ENCODE measurements at places on chromosomes 4 and X.
A peak's percentile ranks its signal among the peaks of the same experiment; 100 is the strongest.

- peaks cover 2% of the 10 kb centered on the region for H3K36me3 ChIP-seq
- DNase-seq: no peak
Measured at GRCh38 chr4:76515975-76516843, 81.2 kb downstream of the SHROOM3 start.

GRCh38 chrX:137290011-137290410, 256.2 kb upstream of the GPR101 start:
- H3K27ac ChIP-seq: no peak overlapping the region
- H3K4me3 ChIP-seq: no peak overlapping the region
- H3K36me3 ChIP-seq: no peaks in the 10 kb centered on the region
- DNase-seq: no peak
- no peaks in the 10 kb centered on the region for H3K4me1 ChIP-seq

GRCh38 chr4:48490012-48490679, at the start of gene ZAR1:
Gene ZAR1 (plus strand): TSS chr4:48490252. CDS start chr4:48490292, 40 bp downstream.
- H3K4me1 ChIP-seq: no peaks in the 10 kb centered on the region
- DNase-seq: no peak
- H3K27ac ChIP-seq: no peak within 1 kb of the TSS
- peak within 1 kb of the TSS; percentile 72 for H3K4me3 ChIP-seq
- H3K36me3 ChIP-seq: no peaks in the 10 kb centered on the region

- H3K4me3 ChIP-seq: no peak overlapping the region
- no peak for DNase-seq
- no peaks in the 10 kb centered on the region for H3K27me3 ChIP-seq
- peak overlapping the region; percentile 11 for H3K27ac ChIP-seq
Measured at GRCh38 chr4:98908182-98908581, 20.8 kb downstream of the EIF4E start.

DNA sequence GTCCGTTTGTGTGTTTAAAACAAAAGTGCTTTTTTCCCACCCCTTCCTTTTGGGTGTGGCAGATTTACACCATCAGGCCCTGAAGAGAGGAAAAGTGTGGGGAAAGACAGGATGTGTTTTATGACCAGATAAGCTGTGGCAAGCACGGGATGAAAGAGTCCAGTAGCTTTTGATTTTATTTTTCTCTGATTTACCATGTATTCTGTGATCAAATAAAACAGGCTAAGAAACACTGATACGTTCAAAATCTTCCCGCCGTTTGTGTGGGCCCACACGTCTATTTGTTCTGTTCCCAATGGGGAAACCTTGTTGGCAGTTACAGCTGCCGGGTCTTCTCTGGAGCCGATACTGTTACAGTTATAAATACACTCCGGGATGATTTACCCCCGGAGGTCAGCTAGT, 10.8 kb downstream of the LRP2BP start:
- no peak for DNase-seq
- H3K4me3 ChIP-seq: no peak overlapping the region
- H3K36me3 ChIP-seq: no peaks in the 10 kb centered on the region

GRCh38 chrX:71098302-71098701, 2.7 kb downstream of the FOXO4 start:
- peak; percentile 67 for DNase-seq
- H3K4me1 ChIP-seq: peaks cover 43% of the 10 kb centered on the region
- H3K36me3 ChIP-seq: no peaks in the 10 kb centered on the region

DNA sequence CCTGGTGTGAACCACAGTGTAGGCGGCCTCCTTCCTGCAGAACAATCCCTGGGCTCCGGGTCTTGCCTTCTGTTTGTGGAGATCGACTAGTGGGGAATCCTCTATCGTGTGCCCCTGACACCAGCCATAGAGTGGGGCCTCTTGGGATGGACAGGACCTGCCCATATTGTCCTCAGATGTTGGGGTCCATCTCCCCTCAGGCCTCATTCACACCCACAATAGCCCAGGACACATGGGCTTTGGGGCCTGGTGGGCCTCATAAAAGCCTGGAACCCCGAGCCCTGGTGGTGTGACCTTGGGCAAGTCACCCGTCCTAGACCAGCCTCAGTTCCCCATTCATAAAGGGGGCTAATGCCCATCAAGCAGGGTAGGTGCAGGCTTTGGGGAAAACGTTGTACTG, 13.2 kb upstream of the GAGE10 start:
- no peak for DNase-seq
- H3K27me3 ChIP-seq: no peaks in the 10 kb centered on the region
- H3K36me3 ChIP-seq: no peaks in the 10 kb centered on the region
- peaks cover 10% of the 10 kb centered on the region for H3K4me1 ChIP-seq
- no peak overlapping the region for H3K27ac ChIP-seq
- H3K4me3 ChIP-seq: no peak overlapping the region

- H3K27ac ChIP-seq: peak overlapping the region; percentile 45
- H3K27me3 ChIP-seq: no peaks in the 10 kb centered on the region
- peaks cover 9% of the 10 kb centered on the region for H3K4me1 ChIP-seq
- DNase-seq: peak; percentile 55
- H3K4me3 ChIP-seq: peak overlapping the region; percentile 84
Measured at GRCh38 chr4:77193511-77194102, 36.6 kb downstream of the CCNG2 start.

GRCh38 chr4:103410386-103410785, 212.2 kb upstream of the CENPE start:
- H3K4me1 ChIP-seq: no peaks in the 10 kb centered on the region
- DNase-seq: no peak
- no peak overlapping the region for H3K27ac ChIP-seq
- H3K27me3 ChIP-seq: no peaks in the 10 kb centered on the region
- no peak overlapping the region for H3K4me3 ChIP-seq
- H3K36me3 ChIP-seq: no peaks in the 10 kb centered on the region

- peak; percentile 43 for DNase-seq
- H3K4me3 ChIP-seq: peak overlapping the region; percentile 94
- H3K27me3 ChIP-seq: peaks cover 32% of the 10 kb centered on the region
- no peaks in the 10 kb centered on the region for H3K36me3 ChIP-seq
Measured at GRCh38 chr4:142846729-142847596, 862 bp upstream of the INPP4B start.

DNA sequence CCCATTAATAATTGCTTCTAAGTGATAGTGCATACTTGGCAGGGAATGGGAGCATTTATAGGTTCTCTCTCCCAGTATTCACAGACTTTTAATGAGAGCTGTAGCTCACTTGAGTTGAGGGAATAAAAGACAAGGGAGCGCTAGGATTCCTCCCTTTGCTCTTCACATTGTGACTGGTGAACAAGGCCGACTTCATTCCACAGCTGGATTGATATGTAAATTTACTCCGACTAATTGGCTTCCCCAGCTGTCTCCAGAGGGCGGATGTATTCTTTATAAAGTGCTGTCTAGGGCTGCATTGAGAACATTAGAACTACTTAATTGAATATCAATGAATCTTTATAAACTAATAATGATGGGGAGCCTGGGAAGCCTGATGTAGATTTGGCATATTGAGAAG, 63.4 kb downstream of the GPR50 start:
- H3K4me3 ChIP-seq: no peak overlapping the region
- no peak for DNase-seq
- H3K36me3 ChIP-seq: no peaks in the 10 kb centered on the region

- no peaks in the 10 kb centered on the region for H3K27me3 ChIP-seq
- no peak overlapping the region for H3K27ac ChIP-seq
- peaks cover 3% of the 10 kb centered on the region for H3K36me3 ChIP-seq
- no peak overlapping the region for H3K4me3 ChIP-seq
- DNase-seq: no peak
Measured at GRCh38 chr4:75745721-75746199, 21.4 kb downstream of the USO1 start.

DNA sequence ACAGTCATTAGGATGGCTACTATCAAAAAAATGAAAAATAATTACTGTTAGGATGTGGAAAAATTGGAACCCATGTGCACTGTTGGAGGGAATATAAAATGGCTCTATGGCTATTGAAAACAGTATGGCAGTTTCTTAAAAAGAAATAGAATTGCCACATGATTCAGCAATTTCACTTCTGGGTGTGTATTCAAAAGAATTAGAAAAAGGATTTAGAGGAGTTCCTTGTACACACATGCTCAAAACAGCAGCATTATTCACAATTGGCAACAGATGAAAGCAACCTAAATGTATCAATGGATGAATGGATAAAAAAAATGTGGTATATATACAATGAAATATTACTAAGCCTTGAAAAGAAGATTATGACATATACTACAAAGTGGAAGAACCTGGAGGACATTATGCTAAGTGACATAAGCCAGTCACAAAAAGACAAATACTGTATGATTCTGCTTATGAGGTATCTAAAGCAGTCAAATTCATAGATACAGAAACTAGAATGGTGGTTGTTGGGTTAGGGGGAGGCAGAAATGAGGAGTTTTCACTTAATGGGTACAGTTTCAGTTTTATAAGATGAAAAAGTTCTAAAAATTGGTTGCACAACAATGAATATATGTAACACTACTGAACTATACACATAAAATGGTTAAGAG, 123.2 kb downstream of the ELOVL6 start:
- DNase-seq: no peak
- H3K36me3 ChIP-seq: no peaks in the 10 kb centered on the region
- H3K27ac ChIP-seq: peak overlapping the region; percentile 29
- no peak overlapping the region for H3K4me3 ChIP-seq
- H3K4me1 ChIP-seq: peaks cover 4% of the 10 kb centered on the region

- no peak for DNase-seq
- no peaks in the 10 kb centered on the region for H3K4me1 ChIP-seq
- no peak overlapping the region for H3K4me3 ChIP-seq
- H3K36me3 ChIP-seq: no peaks in the 10 kb centered on the region
Measured at GRCh38 chr4:165520086-165520485, 141.3 kb downstream of the CPE start.

DNA sequence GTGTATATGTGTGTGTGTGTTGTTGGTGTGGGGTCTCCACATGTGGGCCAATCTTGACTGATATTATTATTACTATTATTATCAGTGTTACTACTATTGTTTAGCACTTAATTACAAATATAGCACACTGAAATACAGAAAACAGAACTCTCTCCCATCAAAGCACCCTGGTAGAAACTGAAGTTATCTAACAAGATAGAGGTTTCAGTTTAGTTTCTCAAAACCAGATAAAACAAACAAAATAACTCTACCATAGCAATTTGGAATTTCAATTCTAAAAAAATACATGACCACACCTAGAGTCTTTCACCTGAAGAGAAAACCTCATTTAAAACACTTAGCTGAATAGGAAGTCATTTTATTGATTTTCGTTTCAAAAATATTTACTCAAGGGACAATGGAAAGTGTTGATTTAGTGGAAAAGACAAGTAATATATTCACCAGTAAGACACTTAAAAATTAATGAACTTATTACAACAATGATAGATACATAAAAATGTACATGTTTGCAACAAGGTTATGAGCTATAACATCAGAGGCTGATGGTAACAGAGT, 252.3 kb downstream of the PDHA2 start:
- no peaks in the 10 kb centered on the region for H3K27me3 ChIP-seq
- H3K27ac ChIP-seq: no peak overlapping the region
- no peaks in the 10 kb centered on the region for H3K4me1 ChIP-seq
- no peak overlapping the region for H3K4me3 ChIP-seq

DNA sequence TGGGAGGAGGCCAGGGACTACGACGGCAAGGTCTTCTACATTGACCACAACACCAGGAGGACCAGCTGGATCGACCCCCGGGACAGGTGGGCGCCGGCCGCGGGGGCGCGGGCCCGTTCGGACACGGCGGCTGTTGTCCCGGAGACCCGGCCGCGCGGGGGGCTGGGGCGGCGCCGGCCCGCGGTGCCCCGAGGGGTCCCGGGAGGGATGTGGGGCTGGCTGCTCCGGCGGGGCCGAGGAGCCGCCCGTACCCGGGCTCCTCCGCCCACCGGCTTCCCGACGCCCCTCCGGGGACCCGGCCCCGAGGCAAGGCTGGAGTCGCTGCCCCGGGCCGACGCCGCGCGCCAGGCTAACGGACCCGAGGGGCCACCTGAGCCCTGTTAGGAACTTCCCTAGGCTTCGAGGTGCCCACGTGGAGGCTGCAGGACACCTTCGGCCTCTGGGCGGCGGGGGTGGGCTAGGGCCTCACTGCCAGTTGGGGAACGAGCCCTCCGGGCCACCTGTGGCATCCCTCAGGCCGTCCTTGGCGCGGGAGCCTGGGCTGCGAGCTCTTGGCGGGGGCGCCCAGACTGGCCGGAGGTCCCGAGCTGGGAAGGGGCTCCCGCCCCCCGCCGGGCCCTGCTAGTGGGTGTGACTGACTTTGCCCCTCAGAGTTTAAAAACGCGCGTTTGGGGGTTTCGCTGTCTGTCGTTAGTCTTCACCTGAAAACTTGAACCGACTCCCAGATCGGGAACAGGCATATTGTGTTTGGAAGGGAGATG, 660 bp downstream of the WWC2 start:
- no peak for DNase-seq
- no peak overlapping the region for H3K27ac ChIP-seq
- H3K4me1 ChIP-seq: peaks cover 12% of the 10 kb centered on the region
- peak overlapping the region; percentile 82 for H3K4me3 ChIP-seq
- H3K36me3 ChIP-seq: no peaks in the 10 kb centered on the region

GRCh38 chr4:146359771-146360170, 145.4 kb downstream of the REELD1 start:
- H3K4me1 ChIP-seq: no peaks in the 10 kb centered on the region
- DNase-seq: no peak
- no peak overlapping the region for H3K27ac ChIP-seq
- no peak overlapping the region for H3K4me3 ChIP-seq
- H3K27me3 ChIP-seq: no peaks in the 10 kb centered on the region

GRCh38 chr4:170040031-170040680, 14.0 kb upstream of the MFAP3L start:
- H3K36me3 ChIP-seq: no peaks in the 10 kb centered on the region
- DNase-seq: no peak
- no peaks in the 10 kb centered on the region for H3K4me1 ChIP-seq
- no peak overlapping the region for H3K27ac ChIP-seq
- peaks cover 30% of the 10 kb centered on the region for H3K27me3 ChIP-seq

DNA sequence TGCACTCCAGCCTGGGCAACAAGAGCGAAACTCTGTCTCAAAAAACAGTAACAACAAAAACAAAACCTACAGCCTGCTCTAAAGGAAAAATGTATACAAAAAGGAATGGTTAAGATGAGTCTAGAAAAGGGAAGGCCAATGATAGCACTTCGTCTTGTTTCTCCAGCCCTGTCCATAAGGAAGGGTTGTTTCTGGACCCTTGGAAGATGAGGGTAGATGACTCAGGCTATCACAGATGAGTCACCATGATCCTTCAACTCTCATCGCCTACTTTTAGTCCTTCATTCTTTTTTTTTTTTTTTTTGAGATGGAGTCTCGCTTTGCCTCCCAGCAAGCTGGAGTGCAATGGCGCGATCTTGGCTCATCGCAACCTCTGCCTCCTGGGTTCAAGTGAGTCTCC, 8.8 kb downstream of the PLA2G12A start:
- no peak overlapping the region for H3K4me3 ChIP-seq
- H3K4me1 ChIP-seq: peaks cover 14% of the 10 kb centered on the region
- DNase-seq: no peak
- peaks cover 10% of the 10 kb centered on the region for H3K36me3 ChIP-seq
- H3K27me3 ChIP-seq: no peaks in the 10 kb centered on the region

DNA sequence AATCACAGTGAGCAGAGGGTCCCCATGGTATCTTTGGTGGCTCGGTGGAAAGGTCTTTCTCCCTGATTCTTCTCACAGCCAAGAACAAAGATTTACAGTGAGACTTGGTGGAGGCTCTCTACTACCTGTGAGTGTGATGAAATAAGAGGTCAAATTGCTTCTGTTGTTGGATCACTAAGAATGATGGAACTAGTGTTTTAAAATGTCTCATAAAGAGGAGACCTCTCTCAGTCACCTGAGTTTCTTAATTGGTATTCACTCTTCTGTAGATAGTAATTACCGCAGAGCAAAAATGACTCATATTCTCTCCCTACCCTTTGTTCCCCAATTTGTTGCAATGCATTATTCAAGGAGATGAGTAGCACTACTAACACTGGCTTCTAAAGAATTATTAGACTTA, 100.9 kb upstream of the TBC1D9 start:
- peaks cover 2% of the 10 kb centered on the region for H3K36me3 ChIP-seq
- no peak overlapping the region for H3K27ac ChIP-seq
- H3K27me3 ChIP-seq: peaks cover 50% of the 10 kb centered on the region
- H3K4me1 ChIP-seq: no peaks in the 10 kb centered on the region
- no peak for DNase-seq
- H3K4me3 ChIP-seq: no peak overlapping the region
